ENCODE measurements at places on chromosomes 12 and 14.

DNA sequence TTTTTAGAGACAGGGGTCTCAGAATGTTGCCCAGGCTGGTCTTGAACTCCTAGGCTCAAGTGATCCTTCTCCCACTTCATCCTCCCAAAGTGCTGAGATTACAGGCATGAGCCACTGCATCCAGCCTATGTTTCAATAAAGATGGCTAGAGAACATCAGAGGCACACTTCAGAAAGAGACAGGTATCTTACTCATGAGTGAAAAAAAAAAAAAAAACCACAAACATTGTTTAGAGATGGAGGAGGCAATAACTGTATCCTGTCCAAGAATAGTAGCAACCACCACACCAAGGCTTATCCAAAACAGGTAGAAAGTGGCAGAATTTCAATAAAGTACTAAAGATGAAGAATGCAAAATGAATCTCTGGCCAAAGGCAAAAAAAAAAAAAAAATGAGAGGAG is 30.3 kb downstream of the EEA1 start:
- no peak for DNase-seq

GRCh38 chr12:129489100-129489676 is 414.6 kb downstream of the TMEM132D start:
- DNase-seq: no peak

GRCh38 chr14:37466003-37466622 is 128.9 kb downstream of the FOXA1 start:
- no peak for DNase-seq

DNA sequence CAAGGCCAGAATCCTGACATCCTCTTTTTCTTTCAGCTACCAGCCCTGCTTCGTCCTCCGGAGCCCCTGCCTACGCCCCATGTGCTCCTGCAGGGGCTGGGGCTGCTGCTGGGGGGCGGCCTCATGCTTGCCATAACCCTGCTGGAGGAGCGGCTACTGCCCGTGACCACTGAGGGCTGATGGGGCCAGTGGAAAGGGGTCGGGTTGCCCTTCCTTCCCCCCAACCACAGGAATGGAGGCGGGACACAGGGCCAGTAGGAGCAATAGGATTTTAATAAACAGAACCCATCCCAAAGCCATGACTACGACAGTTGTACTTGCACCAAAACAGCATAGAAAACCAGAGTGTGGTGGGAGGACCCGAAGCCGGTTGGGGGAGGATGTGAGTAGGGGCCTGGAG is 7.7 kb downstream of the SLC39A5 start:
- DNase-seq: peak; percentile 65

DNA sequence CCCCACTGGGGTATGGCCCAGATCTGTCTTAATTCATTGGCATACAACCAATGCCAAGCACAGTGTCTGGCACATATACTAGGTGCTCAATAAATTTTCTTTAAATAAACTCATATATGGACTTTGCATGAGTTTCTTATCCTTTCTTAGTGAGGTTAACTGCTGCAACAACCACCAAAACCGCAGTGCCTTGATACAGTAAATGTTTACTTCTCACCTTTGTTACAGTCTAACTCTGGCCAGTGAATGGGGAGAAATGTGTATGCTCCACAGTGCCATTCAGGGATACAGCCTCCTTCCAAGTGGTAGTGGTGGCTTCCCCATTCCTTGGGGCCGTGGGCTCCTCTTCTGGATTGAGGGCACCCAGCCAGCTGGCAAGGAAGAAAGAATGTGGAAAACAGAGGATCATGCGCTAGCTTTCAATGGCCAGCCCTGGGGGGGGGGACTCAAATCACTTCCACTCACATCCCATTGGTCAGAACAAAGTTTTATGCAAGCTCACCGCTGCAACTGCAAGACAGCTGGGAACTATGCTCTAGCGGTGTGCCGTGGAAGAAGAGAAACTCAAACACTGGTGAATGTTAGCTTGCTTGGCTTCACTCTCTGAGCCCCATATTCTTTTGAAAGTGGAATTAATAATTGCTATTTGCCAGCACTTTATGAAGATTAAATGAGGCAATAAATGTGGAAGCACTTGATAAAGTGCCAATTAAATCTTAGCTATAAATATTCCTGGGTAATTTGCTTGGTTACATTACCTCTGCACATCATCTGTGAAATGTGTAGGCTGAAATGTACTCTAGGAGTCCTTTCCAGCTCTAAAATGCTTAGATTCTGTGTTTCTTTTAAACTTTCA is 51.0 kb upstream of the SOCS2 start:
- DNase-seq: peak; percentile 65

- no peak for DNase-seq
Observed at GRCh38 chr14:85487215-85487614, 42.7 kb upstream of the FLRT2 start.

- DNase-seq: peak; percentile 90
Observed at GRCh38 chr12:118377884-118378470, 1.6 kb downstream of the SUDS3 start.

DNA sequence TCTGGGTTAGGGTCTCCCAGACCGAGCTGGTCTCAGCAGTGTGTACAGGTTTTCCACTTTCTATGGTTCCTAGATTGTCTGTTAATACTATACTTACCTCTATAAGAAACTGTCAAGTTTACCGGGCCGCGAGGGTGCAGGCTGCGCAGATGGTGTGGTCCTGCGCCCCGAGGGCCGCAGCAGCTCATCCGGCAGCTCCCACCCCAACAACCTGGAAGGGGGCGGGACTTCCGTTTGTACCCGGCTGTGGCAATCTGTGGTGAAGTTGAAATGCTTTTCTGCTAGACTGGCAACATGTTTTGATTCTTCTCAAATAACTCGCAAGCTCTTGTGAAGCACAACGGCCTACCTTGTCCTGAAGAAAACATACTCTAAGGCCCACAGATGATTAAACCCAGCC is at the start of gene CLEC9A:
Gene CLEC9A, plus strand, starts transcription at position 237 of the 400 bp plus-strand sequence. CDS start 22,006 bp downstream, outside the sequence.
- DNase-seq: no peak

Data from endodermal cell (in vitro differentiated cells).